ENCODE measurements at places on chromosomes 7 and 10.

- no peak for DNase-seq
Observed at GRCh38 chr10:38184477-38184876, 90.3 kb downstream of the ZNF37A start.

DNA sequence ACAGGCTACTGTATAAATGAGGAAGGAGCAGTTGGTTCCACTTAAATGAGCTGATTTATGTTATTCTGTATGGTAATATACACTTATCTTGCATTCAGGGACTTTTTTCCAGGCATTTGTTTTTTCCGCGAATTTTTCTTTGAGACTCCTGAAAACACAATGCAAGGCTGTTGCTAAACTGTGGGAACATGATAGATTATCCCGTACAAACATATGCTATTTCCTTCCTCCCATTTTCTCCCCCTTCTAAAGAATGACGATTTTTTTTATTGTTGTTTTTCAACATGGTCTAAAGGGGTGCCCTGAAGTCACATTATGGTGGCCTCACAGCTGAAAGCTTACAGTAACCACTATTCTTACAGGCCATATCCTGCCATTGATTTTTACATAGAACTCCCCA lies 523.9 kb upstream of the NRP1 start:
- DNase-seq, result no peak

- DNase-seq, result no peak
Observed at GRCh38 chr10:80110986-80111385, 21.5 kb upstream of the PLAC9 start.

DNA sequence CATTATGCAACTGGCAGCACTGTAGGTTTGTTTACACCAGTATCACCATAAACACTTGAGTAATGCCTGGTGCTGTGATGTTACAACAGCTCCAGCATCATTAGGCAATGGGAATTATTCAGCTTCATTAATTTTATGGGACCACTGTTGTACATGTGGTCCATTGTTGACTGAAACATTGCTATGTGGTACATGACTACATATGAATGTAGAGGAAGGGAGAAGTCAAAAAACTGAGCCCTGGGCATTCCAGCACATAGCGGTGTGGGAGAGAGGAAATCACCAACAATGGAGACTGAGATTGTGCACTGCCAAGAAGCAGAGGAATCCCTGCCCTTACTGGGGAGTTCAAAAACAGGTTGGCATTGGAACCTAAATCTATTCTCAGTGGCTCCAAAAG lies 89.0 kb downstream of the TRIM24 start:
- DNase-seq, result no peak

DNA sequence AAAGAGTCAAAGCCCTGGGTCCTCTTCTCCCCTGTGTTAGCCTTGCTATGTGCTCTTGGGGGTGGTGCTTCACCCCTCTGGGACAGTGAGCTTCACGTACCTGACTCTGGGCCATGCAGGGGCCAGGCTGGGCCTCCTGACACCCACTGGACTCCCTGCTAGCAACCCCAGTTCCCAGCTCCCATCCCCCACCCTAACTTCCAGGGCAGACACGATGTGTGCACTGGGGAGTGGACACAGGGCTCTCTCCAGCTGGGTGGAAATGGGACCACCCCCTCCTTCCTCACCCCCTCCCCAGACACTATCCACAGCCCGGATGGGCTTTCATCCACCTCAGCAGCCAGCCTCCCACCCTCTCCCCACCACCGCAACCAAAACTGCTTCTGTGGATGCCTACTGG lies 113.0 kb upstream of the ZNF479 start:
- DNase-seq, result no peak

Measured in esophagus squamous epithelium (tissue), 5 donors.